ENCODE measurements at places on chromosomes 16 and 17. TPM values are rescaled to one million over a fixed set of nuclear protein-coding genes. Genes with fewer than 3 reads are reported as not detected.
A peak's percentile ranks its signal among the peaks of the same experiment; 100 is the strongest.

DNA sequence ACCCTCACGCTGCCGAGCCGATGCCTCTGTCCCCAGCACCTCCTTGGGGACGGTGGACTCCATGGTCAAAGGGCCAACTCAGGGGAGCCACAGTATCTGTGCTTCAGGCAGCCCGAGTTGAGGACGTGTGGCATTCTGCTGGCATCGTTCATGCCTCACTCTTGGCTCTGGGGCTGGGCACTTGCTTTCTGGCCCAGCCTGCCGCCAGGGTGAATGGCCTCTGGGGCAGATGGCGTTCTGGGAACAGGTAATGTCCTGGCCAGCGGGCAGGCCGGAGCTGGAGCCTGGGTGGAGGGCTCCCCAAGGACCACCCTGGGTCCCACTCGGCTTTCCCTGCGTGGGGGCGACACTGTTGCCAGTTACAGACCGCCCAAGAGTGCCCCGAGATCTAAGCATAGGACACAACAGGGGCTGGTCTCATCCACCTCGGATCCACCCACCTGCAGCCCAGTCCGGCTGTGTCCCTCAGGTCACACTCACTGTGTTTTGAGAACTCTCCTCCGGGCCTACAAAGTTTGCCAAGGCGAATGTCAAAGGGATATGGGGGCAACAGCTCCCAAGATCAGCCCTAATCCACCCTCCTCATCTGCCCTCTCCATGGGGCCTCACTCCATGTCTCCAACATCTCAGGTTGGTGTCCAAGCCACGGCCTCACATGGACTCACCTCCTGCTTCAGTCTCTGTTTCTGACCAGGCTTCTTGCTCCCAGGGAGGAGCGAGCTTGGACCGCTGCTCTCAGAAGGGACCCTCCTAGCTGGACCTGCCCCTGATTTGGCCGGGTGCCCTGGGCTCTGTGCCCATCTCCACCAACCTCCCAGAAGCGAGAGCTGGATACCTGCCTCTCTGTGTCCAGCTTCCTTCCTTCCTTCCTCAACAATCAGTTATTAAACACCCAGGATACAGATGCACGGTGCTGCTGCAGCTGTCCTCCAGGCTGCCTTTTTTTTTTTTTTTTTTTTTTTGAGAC is 60.8 kb downstream of the TMEM235 start:
- peak; percentile 42 for DNase-seq

Gene CENPV
- 44.6 TPM for total RNA-seq

GRCh38 chr17:60155427-60155814 is 5.6 kb downstream of the CA4 start:
- DNase-seq, result no peak

DNA sequence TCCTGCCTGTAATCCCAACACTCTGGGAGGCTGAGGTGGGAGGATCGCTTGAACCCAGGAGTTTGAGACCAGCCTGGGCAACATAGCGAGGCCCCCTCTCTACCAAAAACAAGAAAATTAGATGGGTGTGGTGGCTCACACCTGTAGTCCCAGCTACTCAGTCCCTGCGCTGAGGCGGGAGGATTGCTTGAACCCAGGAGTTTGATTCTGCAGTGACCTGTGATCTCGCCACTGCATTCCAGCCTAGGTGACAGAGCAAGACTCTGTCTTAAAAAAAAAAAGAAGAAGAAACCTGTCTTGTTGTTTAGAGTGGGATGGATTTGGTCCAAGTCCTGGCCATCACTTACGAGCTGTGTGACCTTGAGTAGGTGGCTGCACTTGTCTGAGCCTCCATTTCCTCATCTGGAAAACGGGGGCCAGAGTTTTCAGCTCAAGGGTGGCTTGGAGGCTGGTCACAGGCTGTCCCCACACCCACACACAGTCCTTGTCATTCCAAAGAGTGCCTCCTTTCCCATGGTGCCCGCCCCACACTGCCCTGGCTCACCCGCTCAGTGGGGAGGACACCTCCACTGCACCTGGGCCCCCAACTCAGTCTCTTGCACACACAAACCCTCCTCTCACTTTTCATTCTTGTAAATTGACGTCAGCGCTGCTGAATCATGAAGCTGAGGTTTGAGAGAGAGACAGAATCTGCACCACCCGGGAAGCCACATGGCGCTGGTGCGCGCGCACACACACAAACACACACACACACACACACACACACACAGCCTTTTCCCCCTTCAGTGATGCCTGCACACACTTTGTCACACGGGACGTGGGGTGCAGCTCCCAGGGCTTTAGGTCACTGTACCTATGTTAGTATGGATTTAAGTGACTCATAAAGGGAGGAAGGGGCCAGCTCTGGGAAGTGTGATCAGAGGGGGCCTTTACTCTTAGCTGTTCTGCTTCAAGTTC is 4.2 kb downstream of the SOCS1 start:
- no peak for DNase-seq

- DNase-seq, result no peak
These were observed 21.8 kb downstream of the KLHL36 start for GRCh38 chr16:84670063-84670462.

- DNase-seq, result no peak
These were observed 197.7 kb upstream of the CDH5 start for GRCh38 chr16:66168777-66169176.

- no peak for DNase-seq
These were observed 8.0 kb upstream of the TSPOAP1 start for GRCh38 chr17:58336456-58337209.

GRCh38 chr17:27920569-27920968 is 27.4 kb upstream of the LYRM9 start:
- no peak for DNase-seq

DNA sequence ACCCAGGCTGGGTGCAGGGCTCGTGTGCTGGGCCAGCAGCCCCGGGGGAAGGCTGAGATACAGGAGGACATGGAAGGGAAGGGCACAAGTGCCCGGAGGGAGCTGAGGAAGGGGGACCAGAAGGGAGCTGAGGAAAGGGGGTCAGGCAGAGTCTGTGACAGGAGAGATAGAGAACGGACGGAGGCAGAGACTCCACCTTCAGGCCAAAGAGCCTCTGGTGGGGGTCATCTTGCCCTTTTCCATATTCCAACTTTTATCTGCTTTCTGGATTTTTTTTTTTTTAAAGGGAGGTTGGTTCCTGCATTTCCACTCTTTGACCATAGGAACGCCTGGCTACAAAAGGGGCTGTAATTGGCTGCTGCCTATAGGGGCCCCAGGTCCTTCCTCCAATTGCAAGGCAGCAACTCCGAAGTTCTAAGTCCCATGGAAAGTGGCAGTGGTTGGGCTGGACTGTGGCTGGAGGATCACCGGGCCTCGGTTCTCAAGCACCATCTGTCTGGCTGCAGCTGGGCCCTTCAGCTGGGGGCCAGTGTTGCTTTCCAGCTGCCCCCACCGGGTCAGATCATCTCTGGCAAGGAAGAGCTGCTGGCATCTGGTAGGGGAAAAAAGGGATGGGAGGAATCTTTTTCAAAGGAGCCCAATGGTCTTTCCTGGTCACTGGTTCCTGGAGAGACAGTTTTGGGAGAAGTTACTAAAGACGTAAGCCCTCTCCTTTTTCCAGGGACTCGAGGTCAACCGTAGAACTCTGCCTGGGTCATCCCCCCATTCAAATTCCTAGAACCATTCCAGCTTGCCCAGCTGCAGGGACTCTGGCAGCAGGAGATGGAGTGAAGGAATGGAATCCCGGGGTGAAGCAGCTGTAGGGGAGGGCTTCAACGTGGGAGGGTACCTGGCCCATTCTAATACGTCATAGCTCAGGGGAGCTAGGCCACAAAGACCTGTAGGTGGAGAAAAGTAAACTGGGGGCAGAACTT is 13.1 kb upstream of the MRPS23 start:
- DNase-seq, result no peak

DNA sequence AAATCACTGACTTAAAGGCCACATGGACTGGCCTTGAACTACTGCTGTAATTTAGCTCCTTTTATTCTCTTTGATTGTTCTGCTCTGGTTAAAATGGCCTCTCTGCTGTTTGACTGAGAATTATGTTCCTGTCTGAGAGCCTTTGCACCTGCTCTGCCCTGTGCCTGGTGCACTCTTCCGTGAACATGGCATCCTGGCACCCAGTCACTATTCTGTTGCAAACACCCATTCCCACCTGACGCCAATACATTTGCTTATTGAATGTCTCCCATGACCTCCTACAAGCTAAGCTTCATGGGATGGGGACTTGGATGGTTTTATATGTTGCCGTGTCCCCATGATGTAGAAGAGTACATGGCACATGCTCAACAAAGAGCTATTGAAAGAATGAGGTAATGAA is 20.1 kb downstream of the HSD17B2 start:
- no peak for DNase-seq

Gene GDPD3
- total RNA-seq, result not detected

- DNase-seq, result no peak
These were observed 41.5 kb downstream of the NF1 start for GRCh38 chr17:31136319-31136718.

- DNase-seq, result peak; percentile 20
These were observed 131.5 kb upstream of the RCVRN start for GRCh38 chr17:10036511-10037061.

Gene HBM
- not detected for total RNA-seq

DNA sequence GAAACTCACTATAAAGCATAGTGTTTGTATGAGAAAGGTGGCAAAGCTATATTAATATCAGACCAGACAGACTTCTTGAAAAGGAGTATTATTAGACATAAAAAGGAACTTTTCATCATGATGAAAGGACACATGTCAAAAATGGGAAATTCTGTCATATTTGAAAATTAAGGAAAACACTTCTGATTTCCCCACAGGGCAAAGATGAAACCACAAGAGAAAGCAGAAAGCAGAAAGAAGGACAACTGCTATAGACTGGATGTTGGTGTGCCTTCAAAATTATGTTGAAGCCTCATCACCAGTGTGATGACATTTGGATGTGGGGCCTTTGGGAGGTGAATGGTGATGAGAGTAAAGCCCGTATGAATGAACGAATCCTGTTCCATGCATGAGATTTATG is 193.0 kb downstream of the STX8 start:
- no peak for DNase-seq

DNA sequence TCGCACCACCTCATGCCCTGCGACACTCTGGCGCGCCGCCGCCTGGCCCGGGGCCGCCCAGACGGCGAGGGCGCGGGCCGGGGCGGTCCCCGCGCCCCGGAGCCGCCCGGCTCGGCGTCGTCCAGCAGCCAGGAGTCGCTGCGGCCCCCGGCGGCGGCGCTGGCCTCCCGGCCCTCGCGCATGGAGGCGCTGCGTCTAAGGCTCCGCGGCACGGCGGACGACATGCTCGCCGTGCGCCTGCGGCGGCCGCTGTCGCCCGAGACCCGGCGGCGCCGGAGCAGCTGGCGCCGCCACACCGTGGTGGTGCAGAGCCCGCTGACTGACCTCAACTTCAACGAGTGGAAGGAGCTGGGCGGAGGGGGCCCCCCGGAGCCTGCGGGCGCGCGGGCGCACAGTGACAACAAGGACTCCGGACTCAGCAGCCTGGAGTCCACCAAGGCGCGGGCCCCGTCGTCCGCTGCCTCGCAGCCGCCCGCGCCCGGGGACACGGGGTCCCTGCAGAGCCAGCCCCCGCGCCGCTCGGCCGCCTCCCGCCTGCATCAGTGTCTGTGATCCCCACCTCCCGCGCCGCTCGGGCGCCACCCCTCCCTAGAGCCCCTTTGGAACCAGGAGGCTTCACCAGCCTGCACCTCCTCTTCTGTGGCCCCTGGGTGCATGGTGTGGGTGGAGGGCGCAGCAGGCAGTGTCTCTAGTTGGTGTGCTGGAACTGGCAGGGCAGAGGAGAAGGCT is 82.3 kb downstream of the ARHGAP23 start:
- DNase-seq, result no peak

GRCh38 chr16:6035161-6035560 is 937.6 kb upstream of the EEF2KMT start:
- DNase-seq, result peak; percentile 79

GRCh38 chr17:18033442-18034099 is 5.4 kb downstream of the ATPAF2 start:
- DNase-seq, result peak; percentile 91

GRCh38 chr16:29876594-29877249 is 13.7 kb upstream of the CDIPT start:
- peak; percentile 44 for DNase-seq

Gene HOXB8
- total RNA-seq, result 0.10 TPM

- no peak for DNase-seq
These were observed 490 bp downstream of the GID4 start for GRCh38 chr17:18039535-18040260.

DNA sequence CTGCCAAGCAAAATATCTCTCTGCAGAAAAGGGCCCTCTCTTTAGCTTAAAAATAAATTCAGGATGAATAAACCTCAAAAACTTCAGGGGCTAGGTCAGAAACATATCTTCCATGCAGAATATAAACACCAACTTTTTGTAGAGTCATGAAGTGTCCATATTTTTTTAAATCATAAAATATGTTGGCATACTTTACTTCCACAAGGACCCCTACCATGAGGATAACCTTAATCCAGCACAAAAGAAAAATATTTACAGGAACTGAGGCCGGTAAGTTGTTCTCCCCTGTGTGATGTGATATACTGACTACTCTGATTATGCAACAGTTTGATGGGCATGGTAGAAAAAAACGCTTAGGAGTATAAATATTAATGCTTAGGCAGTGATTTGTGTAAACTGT is 264.8 kb upstream of the CDH11 start:
- DNase-seq, result no peak

- no peak for DNase-seq
These were observed 7.1 kb downstream of the KRT13 start for GRCh38 chr17:41498276-41498675.

Gene SETD6
- 21.3 TPM for total RNA-seq

Gene CASKIN1
- total RNA-seq, result 4.2 TPM

Gene VPS9D1
- 7.6 TPM for total RNA-seq

DNA sequence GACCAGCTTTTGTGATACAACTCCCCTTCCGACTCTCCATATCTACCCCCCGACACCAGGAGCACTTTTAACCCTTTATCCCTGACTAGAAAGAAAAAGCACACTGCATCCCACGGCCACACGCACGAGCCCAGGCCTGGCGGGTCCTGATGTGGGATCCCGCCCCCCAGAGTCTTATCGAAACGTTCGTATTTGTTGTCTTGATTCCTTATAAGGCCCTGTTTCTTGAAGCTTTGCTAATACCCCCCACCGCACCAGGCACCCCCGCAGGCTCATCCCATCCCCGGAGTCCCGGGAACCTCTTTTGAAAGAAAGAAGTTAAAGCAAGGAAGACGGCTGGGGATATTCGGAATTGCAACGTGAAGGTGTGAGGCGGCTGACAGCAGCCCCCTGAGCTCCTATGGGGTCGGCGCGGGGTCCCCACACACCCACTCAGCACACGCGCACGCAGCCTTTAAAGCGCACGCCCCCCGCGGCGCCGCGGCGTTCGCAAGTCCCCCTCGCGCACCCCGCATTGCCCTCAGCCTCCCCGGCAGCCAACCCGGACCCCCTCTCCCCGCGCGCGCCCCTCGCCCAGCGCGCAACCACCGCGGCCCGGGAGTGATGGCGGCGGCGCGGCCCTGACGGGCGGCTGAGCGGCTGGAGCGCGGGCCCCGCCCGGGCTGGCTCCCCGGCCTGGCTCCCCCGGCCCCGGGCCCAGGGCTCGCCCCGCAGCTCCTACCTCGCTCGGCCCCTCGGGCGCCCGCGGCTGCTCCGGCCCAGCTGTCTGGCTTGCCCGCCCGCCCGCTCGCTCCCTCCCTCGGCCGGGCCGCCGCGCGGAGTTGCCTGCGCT is 448 bp downstream of the STAT5B start:
- peak; percentile 48 for DNase-seq

Gene SDR42E2
- total RNA-seq, result not detected

All from G401 (cell line).